ENCODE measurements at places on chromosomes 16 and 17.
A peak's percentile ranks its signal among the peaks of the same experiment; 100 is the strongest.

GRCh38 chr17:44547625-44548267 is 9.5 kb upstream of the FZD2 start:
- DNase-seq, result no peak

- DNase-seq, result no peak
Measured at GRCh38 chr16:82133798-82134197, 36.2 kb downstream of the MPHOSPH6 start.

GRCh38 chr17:35879773-35880654 is at the start of gene CCL5:
Gene CCL5 (minus strand): TSS chr17:35880360.
- no peak for DNase-seq

GRCh38 chr17:58191241-58191896 is 1.2 kb upstream of the EPX start:
- DNase-seq, result no peak

- DNase-seq, result no peak
Measured at GRCh38 chr16:50724306-50724705, 17.6 kb upstream of the CYLD start.

DNA sequence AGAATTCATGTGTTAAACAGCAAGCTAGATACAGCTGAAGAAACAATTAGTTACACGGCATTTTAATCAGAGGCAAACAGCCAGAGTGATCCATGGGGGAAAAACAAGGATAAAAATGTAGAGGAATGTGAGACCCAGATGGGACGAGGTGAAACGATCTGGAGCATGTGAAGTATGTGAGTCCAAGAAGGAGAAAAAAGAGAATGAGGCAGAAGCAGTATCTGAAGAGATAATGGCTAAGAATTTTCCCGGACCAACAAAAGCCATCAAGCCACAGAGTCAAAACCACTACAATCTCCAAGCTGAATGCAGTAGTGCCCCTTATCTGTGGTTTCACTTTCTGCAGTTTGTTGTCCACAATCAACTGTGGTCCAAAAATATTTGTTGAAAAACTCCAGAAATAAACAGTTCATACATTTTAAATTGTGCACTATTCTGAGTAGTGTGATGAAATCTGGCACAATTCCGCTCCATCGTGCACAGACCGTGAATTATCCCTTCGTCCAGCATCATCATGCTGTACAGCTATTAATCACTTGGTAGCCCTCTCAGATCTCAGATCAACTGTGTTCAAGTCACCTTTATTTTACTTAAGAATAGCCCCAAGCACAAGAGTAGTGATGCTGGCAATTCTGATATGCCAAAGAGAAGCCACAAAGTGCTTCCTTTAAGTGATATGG is 18.8 kb downstream of the MYH10 start:
- no peak for DNase-seq

DNA sequence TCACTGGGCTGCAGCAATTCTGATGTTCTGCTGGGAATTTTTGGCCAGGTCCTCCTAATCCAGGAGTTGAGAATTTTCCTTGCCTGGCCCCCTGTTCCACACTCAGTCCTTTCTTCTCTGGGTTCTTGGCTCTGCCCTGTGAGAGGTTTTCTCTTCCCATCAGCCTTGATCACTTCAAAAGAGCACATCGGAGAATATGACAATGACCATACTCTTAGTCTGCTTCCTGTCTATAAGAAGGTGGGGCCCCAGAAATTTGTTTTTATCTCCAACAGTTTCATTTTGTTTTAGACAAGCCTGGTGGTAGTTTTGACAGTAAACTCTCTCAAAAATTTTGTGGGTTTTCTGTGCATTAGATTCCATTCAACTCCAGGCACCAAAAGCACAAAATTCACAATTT is 70.7 kb downstream of the C17orf67 start:
- DNase-seq, result no peak

DNA sequence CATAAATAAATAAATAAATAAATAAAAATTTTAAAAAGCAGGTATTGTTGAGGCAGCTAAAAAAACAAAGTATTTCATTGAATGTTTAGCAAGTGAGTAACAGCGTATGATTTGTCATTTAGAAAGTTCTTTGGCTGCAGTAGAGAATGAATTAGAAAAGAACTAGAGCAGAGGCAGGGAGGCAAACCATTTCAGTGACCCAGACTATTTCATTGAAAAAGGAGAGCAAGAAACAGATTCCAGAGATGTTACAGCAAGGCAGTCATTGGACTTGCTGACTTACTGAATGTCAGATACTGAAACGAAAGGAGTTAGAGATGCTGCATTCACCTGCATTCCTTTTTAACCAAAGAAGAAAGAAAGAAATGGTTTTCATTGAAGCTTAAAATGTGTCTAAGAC is 105.5 kb upstream of the HLF start:
- no peak for DNase-seq

GRCh38 chr17:7982173-7982572 is 20.2 kb upstream of the GUCY2D start:
- DNase-seq, result no peak

GRCh38 chr17:63282455-63282854 is 163.7 kb downstream of the CYB561 start:
- no peak for DNase-seq

GRCh38 chr16:88387180-88387765 is 4.5 kb downstream of the ZNF469 start:
- no peak for DNase-seq

DNA sequence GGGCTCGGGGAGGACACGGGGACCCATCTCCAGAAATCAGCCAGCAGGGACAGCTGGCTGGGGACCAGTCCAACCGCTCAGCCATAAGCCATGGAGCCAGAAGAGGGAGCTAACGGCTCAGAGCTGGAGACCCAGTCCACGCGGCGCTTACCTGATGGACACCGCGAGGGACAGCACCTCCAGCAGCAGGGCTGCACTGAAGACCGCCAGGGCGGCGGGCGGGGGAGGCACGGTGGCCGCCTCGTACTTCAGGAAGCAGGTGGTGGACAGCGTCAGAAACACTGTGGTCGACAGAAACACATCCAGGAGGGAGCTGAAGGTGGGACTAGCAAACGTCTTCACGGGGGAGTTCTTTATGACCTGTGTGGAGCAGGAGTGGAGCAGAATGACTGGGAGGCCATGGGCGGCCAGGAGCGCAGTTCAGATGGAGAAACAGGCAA is 102.6 kb upstream of the CREBBP start:
- peak; percentile 18 for DNase-seq

DNA sequence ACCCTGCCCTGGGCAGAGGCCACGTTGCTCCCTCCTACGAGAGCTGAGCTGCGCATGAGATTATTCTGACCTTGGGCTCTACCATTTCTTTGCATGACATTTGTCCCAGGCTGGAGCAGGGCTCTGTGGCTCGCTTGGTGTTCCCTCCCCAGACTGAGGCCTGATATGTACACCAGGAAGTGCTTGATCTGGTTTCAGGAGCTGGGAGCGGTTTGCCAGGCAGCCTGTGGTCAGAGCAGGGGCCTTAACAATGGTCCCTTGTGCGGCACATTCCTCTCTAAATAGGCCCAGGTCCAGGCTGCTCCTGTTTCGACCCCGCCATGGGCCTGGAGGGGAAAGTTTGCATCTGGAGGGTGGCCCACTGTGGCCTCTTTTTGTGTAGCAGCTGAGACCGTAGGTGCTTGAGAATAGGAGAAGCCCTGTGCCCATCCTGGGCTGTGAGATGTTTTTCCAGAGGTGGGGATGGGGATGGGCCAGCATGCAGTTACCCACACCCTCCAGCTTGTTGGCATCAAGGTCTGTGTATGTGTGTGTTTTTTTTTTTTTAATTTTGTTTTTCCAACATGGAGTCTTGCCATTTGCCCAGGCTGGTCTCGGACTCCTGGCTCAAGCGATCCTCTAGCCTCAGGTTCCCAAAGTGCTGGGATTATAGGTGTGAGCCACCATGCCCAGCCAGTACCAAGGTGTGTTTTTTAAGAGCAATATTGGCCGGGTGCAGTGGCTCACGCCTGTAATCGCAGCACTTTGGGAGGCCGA is 253.9 kb downstream of the SEC14L1 start:
- no peak for DNase-seq

GRCh38 chr17:4947411-4948165 is 742 bp downstream of the PFN1 start:
- DNase-seq, result peak; percentile 59
